Stimulated activated CD4-positive, alpha-beta T cell treated with anti-CD3 and anti-CD28 coated beads, Interleukin-1b, Interleukin-23, amount 100 ng/mL, for 48 hours (primary cell): ENCODE measurements at places on chromosomes 1 and 21.
A peak's percentile ranks its signal among the peaks of the same experiment; 100 is the strongest.

GRCh38 chr1:212566522-212567479 is 41.8 kb upstream of the ATF3 start:
- peak; percentile 76 for DNase-seq

GRCh38 chr1:61585714-61586113 is 139.2 kb downstream of the TM2D1 start:
- no peak for DNase-seq

DNA sequence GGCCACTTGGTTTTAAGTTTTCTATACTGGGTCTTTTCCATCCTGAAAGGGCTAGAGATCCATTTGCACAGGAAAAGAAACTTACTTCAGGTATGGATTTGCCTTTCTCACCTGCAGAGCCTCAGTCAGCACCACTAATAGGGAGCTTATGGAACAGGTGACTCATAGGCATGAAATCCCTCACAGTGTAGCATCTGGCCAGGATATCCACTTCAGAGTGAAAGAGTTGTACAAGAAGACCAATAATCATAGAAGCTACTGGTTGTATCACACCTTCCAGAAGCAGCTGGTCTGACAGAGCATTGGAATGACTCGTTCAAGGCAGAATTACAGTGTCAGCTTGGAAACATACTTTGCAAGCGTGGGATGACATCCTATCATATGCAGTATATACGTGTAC is 26.3 kb upstream of the SYT14 start:
- no peak for DNase-seq

GRCh38 chr1:114075105-114075504 is 78.6 kb downstream of the SYT6 start:
- DNase-seq = no peak

DNA sequence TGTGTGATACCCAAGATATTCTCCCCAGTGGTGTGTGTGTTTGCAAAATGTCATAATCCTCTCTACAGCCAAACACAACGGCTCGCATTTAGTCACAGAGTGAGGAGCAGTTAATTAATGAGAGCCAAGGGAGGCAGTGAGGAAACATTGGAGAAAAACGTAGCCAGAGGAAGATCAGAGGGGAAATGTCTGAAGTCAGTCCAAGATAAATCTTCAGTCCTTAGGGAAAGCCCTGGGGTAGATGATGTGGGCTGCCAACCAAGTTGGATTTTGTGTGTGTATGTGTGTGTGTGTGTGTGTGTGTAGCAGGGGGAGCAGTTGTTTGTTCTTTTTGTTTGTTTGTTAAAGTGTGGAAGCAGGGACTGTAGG is 201.0 kb upstream of the PTBP2 start:
- no peak for DNase-seq

GRCh38 chr21:31930001-31930400 is 57.2 kb downstream of the HUNK start:
- DNase-seq = no peak

DNA sequence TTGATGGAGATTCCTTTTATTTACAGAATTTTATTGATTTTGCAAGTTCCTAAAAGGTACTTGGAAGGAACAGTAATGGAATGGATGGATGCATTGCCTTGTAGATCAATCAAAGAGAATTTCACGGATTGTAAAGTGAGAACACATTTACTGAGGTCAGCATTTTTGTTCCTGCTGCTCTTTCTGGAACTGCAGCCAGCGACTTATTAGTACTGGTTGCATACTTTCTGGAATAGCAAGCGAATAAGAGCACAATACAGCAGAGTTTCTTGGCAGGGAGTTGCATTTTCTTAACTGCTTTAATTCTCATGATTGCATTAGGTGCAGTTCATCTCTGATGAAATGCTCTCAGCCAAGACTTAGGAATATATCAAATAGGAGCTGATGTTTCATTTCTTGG is 106.1 kb upstream of the CHODL start:
- no peak for DNase-seq

DNA sequence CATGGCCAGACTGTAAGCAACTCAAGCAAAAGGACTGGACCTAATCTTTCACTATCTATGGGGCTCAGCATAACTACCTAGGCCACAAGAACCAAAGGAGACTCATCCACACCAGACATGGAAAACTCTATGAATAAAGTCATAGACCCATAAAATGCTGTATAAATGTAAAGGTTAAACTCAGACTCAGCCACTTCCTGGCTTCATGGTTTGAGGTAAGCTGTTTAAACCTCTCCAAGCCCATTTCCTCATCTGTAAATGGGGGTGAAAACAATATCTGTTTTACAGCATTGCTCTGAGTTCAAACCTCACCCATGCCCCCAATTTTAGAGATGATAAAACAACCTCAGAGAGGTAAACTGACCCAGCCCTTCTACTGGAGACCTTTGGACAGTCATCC is 4.0 kb upstream of the SMIM12 start:
- no peak for DNase-seq

DNA sequence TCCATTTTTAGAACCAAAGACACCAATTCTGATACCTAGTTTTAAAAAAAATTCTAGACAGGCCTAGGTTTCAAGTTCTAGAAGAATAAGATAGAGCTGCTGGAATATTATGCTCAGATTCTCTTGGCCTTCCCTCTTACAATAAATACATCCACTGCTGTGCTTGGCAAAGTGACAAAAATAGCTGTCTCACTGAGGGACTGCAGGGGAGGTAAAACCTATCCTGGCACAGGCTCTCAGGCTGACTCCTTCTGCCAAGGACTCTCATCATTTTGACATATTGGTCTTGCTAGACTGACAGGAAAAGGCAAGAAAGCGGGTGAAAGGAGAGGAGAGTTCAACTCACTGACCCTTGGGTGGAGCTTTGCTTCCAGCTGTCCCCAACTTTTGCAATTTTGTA is 197.0 kb upstream of the LHX8 start:
- no peak for DNase-seq

DNA sequence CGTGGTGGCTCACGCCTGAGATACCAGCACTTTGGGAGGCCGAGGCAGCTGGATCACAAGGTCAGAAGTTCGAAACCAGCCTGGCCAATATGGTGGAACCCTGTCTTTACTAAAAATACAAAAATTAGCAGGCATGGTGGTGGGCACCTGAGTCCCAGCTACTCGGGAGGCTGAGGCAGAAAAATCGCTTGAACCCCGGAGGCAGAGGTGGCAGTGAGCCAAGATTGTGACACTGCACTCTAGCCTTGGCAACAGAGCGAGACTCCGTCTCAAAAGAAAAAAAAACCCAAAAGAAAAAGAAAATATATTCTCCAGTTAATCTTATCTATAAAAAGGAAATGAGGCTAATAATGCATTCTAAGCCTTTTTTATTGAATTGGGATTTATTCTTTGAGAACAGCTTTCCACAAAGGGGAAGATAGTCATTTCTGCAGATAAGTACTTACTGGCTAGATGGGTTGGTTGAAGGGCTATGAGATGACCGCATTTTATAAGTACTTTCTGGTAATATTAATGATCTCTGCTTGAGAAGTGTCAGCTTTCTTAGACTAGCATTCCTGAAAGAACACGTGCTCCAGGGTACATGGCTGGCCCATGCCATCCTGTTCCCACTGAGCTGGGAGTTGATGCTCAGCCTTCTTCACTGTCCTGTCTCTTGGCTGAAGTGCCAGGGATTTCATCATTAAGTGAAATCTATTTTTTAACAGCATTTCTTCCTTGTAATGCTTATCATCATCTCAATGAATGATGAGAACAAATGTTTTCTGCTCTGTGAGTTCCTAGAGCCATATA is 57.9 kb downstream of the SASS6 start:
- no peak for DNase-seq

DNA sequence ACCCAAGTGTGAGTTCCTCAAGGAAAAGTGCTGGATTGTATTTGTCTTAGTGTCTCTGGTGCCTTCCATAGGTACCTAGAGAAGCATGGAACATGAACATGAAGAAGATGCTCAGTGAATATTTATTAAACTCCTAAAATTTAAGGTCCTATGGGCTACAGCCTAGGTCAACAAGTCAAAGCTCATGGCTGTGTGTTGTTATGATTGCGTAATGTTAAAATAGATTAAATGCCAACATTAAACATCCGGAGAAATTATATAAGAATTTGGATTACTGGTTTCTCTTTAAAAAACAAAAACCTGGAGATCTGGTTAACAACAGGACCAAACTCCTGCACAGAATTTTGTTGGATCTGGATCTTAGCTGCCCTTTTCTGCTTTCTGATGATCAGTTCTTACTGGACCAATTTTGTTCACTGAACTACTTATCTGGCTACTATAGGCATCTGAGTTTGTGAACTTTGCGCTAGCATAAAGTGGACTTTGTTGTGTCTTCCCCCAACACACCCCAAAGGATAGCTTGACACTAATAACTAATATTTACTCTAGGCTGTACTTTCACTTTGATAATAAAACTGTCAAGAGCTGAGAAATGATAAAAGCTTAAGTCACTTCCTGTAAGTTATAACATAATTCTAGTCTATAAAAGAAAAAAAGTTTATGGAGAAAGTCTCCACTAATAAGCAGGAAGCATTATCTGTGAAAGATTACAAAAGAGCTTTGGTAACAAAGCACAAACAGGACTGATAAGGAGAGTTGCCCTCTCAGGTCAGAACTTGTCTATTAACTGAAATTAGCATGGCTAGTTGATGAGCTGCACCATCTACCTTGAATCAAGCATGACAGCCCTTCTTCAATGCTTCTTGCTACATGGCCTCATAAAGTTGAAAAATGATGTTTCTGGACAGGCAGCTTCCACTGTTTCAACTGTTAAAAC is 20.7 kb downstream of the F5 start:
- no peak for DNase-seq

DNA sequence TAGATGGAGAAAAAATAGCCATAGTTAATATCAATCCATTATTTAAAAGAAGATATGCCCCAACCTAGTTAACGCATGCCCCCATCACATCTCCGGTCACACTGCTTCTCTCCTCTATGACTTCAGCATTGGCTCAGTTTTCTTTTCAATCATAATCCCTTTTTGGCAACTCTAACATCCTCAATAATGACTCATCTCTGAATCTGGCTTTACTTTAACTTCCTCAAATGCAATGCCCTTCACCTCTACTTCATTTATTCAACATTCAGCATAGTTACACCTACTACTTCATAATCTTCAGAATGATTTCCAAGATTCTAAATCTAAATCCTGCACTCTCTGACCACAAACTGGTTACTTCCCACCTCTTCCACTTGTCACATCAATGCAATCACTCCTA is 417.3 kb downstream of the USH2A start:
- no peak for DNase-seq

- no peak for DNase-seq
Measured at GRCh38 chr1:43345120-43345519, 7.5 kb downstream of the MPL start.

DNA sequence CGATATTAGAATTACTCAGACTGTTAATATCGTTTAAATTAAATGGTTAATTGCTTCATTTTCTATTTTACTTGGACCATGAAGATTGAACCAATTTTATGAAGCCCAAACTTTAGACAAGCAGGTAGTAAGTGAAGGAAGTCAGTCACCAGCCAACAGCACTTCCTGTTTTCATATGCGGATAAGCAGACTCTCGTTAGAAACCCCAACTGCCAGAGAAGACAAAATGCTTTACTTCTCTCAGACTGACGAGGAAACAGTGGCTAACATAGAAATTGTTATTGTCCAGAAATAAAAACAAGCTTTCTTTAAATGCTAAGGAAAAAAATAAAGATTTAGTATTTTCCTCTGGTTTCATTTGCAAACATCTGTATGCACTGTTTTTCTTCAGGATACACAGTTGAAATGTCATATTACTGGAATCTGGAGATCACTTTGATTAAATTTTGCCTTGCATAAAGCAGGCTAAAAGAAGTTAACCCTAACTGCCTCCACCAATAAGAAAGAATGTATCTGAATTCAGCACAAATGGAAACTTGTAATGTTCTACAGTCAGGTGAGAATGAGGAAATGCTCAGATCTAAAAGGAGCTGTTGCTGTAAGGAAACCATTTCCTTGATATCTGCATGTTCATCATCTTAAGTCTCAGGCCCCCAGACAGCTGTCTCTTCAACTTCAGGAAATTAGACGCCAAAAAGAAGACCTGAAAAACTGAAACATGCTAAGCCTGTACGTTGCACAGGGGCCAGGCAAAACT is 129.8 kb upstream of the SAMSN1 start:
- no peak for DNase-seq

DNA sequence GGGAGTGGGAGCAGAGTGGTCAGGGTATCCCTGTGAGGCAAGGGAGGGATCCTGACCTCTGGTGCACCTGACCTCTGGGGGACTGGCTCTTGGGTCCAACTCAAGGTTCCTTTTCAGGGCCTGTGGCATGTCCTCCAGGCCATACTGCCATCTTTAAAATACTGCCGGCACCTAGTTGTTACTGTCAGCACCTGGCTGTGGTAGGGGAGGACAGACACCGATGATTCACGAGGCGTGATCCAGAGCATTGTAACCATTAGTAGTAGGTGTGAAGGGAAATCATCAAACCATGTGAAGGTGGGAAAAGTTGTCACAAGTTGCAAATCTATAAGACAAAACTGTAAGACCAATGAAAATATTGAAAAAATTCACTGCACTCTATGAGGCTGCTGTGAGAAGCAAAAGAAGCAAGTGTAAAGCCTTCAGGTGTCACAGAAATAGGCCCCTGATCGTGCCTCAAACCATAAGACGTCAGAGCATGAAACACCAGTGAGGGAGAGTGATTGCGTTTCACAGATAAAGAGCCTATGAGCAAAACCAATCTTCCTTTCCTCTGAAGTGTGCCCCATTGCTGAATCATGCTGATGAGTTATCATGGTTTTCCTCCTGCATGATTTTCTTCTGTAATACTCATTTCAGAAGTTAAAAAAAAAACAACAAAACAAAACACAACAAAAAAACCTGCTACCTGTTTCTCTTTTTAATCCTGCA is 55.3 kb downstream of the CDC7 start:
- peak; percentile 75 for DNase-seq

DNA sequence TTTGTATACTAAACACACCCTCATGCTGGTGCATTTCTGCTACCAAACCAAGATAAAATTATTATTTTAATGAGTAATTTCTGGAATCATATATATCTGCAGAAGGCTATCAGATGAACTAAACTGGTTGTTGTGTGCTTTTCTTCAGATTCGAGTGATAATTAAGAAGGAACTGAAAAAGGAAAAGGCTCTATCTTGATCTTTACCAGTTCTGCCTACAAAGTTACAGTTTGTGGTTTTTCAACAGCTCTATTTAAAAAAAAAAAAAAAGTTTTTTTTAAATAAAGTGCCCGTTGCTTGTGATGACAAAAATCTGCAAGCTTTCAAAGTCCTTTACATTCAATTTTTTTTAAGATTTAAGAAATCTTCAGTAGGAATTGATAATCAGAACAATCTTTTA is 13.6 kb downstream of the DENND1B start:
- DNase-seq = no peak

- no peak for DNase-seq
Measured at GRCh38 chr1:159869607-159870006, 7.2 kb upstream of the VSIG8 start.

DNA sequence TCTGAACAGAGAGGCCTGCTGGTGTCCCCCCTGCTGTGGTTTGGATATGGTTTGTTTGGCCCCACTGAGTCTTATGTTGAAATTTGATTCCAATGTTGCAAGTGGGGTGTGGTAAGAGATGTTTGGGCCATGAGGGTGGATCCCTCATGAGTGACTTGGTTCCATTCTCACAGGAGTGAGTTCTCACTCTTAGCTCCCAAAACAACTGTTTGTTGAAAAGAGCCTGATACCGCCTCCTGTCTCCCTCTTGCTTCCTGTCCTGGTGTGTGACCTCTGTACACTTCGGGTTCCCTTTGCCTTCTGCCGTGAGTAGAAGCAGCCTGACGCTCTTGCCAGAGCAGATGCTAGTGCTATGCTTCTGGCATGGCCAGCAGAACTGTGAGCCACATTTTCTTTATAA is 60.5 kb downstream of the C21orf91 start:
- DNase-seq = no peak
